CD8-positive, alpha-beta memory T cell (primary cell): ENCODE measurements at places on chromosomes 5 and 9.

DNA sequence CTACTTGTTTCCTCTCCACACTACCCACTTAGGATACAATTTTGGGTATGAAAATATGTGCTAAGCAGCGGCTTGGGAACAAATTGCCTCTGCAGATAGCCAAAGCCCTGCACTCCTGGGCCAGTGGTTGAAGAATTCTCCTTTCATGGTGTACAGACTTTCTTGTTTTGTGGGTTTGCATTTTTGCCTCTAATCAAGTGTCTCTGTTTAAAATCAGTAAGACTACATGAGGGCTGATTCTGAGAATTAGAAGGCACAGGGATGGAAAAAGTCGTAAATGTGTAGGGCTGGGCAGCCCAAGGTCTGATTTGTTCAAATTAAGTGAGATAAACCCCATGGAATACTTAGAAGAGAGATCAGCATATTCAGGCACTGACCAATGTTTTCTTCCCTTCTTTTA is 103.7 kb upstream of the CD180 start:
- H3K4me3 ChIP-seq: no peak overlapping the region
- H3K27ac ChIP-seq: no peak overlapping the region
- H3K36me3 ChIP-seq: no peaks in the 10 kb centered on the region
- H3K4me1 ChIP-seq: no peaks in the 10 kb centered on the region
- no peak for DNase-seq

- no peak overlapping the region for H3K27ac ChIP-seq
- H3K4me3 ChIP-seq: no peak overlapping the region
- H3K27me3 ChIP-seq: peaks cover 32% of the 10 kb centered on the region
- no peaks in the 10 kb centered on the region for H3K36me3 ChIP-seq
- no peak for DNase-seq
- no peaks in the 10 kb centered on the region for H3K4me1 ChIP-seq
Observed at GRCh38 chr9:121648799-121649198, 2.6 kb upstream of the DAB2IP start.

- H3K4me1 ChIP-seq: no peaks in the 10 kb centered on the region
- DNase-seq: no peak
- no peak overlapping the region for H3K27ac ChIP-seq
Observed at GRCh38 chr9:91807643-91808246, 142.3 kb downstream of the ROR2 start.

DNA sequence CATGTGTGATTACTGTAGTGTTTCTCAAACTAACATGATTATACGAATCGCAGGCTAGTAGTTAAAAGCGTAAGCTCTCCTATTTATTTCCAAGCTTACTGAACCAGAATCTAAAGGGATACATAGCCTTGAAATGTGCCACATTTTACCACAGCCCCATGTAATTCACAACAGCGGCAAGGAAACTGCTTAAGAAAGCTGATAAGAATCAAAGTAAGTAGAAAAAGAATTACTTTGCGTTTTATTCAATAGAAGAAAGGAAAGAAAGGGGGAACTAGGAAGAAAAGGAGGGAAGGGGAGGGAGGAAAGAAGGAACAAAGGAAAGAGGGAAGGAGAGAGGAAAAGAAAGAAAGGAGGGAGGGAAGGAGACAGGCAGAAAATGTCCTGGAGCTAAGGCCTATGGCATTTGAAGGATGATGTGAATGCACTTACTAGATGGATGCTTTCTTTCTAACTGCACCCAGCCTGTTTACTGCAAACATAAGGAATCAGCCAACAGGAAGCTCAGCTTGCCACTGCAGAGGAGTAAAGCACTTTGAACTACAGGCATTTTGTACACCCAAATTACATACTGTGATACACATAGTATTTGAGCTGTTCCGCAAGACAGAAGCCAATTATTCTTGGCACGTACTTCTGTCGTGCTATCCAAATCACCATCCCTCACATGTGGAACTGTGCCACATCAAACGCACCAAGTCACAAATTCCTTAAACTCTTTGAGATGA is 521.7 kb downstream of the RAB3C start:
- H3K4me3 ChIP-seq: no peak overlapping the region
- H3K4me1 ChIP-seq: peaks cover 6% of the 10 kb centered on the region
- no peak overlapping the region for H3K27ac ChIP-seq
- no peaks in the 10 kb centered on the region for H3K27me3 ChIP-seq

- H3K4me3 ChIP-seq: no peak overlapping the region
- no peaks in the 10 kb centered on the region for H3K36me3 ChIP-seq
- no peak overlapping the region for H3K27ac ChIP-seq
- H3K4me1 ChIP-seq: no peaks in the 10 kb centered on the region
- H3K27me3 ChIP-seq: no peaks in the 10 kb centered on the region
Observed at GRCh38 chr9:99189887-99190596, 31.7 kb downstream of the ALG2 start.
